RKO (cell line): ENCODE measurements at places on chromosomes 1 and 21.

DNA sequence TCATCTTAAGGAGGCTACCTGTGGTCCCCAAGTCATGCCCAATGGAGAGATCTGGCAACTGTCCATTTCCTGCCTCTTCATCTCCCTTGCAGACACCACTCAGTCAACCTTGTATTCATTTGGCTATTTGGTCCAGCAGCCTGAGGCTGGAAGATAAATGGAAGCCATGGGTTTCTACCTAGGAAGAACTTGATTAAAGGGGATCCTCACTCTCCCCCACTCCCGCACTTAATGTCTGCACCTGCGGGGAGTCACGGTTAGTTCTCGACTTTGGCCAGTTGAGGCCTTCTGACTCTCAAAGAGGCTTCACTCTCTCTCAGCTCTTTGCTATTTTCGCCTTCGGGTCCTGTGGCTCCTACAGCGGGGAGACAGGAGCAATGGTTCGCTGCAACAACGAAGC is 8.4 kb upstream of the ATXN7L2 start:
- DNase-seq = no peak

- DNase-seq = no peak
These were observed 1.0 kb downstream of the CCDC181 start for GRCh38 chr1:169426174-169426705.

DNA sequence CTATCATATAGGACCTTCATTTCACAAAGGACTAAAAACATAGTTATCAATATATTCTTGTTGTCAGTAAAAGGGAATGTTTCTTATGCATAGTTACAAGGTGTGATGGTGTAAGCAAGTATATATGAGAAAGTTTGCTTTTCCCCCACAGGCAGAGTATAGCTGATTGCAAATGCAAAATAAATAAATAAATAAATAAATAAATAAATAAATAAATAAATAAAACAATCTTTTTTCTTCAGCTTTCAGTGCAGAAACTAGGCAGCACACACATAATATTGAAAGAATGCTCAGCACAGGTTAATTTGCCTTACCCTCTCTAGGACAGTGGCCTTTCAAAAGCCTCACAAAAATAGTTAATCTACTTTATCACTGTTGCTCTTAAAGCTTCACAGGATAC is 138.8 kb downstream of the BRINP3 start:
- DNase-seq = no peak

GRCh38 chr1:230047114-230047865 is 19.7 kb upstream of the GALNT2 start:
- no peak for DNase-seq

DNA sequence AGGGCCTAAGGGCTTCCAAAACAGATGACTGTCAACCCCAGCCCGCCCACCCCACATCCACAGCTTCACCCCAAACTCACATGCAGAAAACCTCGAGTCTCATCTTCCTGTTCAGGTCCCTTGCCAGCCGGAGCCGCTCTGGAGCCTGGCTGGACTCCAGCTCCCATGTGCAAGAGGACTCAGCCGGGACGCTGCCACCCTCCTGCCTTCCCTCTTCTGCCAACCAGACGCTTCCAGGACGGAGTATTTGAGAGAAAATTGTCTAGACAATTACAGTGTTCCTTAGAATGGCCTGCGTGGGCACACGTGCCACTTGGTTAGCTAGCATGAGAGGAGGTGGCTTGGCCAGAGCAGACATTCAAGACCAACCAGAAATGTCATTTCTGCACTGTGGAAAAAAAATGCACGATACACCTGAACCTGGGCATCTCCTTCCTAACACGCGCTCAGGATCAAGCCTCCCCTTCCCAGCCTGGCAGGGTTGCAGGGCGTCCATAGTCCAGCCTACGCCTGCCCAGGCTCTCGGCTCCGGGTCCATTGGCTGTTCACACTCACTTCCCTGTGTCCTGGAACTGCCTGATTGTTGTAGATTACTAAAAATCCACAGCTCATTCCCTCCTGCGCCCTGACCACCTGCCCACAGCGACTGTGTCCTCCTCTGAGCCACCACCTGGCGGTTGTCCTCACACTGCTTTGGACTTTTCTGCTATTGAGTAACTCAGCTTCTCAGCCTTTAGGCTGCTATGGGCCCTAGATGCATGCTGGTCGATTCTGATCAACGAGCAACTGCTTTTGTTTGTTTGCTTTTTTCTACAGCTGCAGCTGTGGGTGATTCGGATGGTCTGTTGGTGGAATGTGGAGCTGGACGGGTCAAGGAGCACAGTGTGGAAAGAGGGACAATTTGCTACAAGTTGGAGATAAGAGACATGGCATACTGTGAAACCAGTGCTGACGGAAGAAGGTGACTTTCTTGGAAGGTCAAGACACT is at the start of gene CLDN14:
CLDN14 (minus strand) TSS at position 708 of the 988 bp plus-strand sequence. CDS start 18,427 bp downstream, outside the sequence.
- DNase-seq = no peak

GRCh38 chr1:235910357-235911299 is 43.9 kb upstream of the LYST start:
- DNase-seq = peak; percentile 98

GRCh38 chr1:19424651-19425570 is 60.4 kb downstream of the CAPZB start:
- no peak for DNase-seq
